ENCODE measurements at places on chromosomes 11 and 22.

DNA sequence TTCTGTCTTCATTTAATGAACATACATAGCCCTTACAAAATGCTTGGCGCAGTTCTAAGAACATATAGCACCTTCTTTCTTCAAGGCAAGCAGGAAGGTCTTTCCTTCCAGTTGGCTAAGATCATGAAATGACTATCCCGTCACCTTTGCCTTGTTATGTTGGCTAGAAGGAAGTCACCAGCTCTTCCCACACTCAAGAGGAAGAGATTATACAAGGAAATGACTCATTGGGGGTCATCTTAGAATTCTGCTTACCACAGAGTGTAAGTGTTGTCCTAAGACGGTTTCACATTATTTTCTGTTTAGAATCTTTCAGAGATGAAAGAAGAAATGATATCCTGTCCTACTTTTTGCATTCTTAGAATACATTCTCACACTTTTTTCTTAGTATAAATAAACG is 808.0 kb upstream of the LUZP2 start:
- DNase-seq = no peak

DNA sequence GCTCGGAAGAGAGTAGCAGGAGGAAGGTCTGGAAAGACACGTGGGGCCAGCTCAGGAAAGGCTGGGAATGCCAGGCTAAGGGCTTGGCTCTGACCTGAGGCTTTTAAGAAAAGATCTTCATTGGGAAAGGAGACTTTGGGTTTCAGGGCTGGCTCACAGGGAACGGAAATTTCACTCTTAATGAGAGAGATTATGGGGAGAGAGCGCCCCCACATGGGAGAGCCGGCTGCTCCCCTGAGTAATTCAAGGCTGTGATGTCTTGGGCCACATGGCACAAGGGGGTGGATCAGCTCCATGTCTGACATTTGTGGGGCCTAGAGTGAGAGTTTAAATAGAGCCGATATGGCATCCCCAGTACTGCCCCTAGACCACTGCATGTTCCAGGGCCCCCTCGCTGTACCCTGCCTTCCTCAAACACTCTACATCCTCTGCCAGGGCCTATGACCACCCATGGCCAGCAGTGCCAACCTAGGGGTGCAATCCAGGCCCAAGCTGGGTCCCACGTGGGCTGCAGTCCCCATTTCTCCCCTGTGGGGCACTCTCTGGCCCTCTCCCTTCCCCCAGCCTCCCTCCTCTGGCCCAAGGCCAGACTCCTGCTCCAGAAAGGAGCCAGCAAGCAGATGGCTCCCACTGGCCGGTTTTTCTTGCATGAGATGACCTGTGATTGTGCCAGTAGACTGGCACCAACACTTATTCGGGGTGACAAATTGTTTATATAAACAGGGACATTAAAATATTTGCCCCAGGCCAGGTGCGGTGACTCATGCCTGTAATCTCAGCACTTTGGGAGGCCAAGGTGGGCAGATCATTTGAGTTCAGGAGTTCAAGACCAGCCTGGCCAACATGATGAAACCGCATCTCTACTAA is 75.2 kb downstream of the ISX start:
- DNase-seq = no peak

GRCh38 chr11:34155057-34155756 is 49.8 kb downstream of the NAT10 start:
- DNase-seq = no peak

- no peak for DNase-seq
Measured at GRCh38 chr11:57345555-57346211, 7.5 kb downstream of the P2RX3 start.

GRCh38 chr11:122863704-122864326 is 18.7 kb upstream of the JHY start:
- peak; percentile 65 for DNase-seq

DNA sequence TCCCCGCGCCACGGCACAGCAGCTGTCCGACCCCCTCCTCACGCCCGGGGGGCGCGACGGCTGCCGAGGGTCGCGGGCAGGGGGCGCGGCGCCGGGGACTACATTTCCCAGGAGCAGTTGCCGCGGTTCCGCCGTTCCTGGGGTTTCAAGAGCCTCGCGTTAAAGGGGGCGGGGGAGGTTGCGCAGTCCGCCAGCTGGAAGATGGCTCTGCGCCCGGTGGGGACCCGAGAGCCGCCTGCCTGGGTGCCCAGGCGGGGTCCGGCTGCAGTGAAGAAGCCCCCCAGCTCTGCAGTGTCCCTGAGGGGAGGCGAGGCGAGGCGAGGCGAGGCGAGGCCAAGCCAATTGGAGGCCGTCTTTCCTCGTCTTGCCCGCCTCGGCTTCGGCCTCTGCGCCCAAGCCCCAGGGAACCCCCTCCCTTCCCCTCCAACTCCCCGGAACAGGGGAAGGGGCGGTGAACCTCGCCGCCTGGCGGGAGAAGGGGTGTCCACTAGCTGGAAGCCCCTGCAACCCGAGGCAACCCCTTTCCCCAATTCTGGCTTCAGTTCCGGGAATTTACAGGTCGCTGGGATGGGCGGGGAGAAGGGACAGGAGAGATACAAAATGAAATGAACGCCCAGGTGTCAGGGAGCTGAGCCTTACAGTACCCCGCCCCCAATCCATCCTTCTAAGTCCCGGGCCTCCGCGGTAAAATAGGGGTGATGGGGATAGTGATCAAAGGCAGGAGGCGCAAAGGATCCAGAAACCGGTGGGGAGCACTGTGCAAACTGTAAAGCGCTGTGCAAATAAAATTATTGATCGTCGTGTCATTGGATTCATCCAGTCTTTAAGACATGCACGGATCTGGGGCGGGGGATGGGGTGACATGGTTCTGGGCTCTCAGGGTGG is 5.2 kb upstream of the GCAT start:
- peak; percentile 42 for DNase-seq

GRCh38 chr11:132358573-132358953 is 988.1 kb downstream of the NTM start:
- DNase-seq = no peak

GRCh38 chr11:10686311-10686710 is 7.2 kb downstream of the IRAG1 start:
- no peak for DNase-seq

- no peak for DNase-seq
Measured at GRCh38 chr22:30087611-30088010, 7.3 kb downstream of the HORMAD2 start.

DNA sequence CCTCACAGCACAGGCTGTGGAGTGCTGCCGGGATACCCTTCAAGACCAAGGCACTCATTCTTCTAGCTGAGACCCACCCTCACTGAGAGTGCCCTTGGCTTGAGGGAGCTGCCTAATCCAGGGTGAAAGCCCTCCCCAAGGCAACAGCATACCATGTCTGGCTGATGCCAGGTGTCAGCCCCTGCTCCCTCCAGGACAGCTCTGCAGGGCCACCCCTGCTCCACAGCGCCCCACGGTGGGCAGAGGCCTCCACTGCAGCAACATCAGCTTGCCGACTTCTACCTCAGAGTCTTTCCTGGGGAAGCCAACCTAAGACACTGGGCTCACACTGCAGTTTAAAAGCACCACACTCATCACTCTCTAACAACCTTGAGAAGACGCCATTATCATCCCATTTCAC is 29.0 kb downstream of the TTLL1 start:
- no peak for DNase-seq

- DNase-seq = no peak
Measured at GRCh38 chr11:119683783-119684182, 45.2 kb downstream of the NECTIN1 start.

- DNase-seq = no peak
Measured at GRCh38 chr22:39723899-39724351, 153.4 kb downstream of the CACNA1I start.

DNA sequence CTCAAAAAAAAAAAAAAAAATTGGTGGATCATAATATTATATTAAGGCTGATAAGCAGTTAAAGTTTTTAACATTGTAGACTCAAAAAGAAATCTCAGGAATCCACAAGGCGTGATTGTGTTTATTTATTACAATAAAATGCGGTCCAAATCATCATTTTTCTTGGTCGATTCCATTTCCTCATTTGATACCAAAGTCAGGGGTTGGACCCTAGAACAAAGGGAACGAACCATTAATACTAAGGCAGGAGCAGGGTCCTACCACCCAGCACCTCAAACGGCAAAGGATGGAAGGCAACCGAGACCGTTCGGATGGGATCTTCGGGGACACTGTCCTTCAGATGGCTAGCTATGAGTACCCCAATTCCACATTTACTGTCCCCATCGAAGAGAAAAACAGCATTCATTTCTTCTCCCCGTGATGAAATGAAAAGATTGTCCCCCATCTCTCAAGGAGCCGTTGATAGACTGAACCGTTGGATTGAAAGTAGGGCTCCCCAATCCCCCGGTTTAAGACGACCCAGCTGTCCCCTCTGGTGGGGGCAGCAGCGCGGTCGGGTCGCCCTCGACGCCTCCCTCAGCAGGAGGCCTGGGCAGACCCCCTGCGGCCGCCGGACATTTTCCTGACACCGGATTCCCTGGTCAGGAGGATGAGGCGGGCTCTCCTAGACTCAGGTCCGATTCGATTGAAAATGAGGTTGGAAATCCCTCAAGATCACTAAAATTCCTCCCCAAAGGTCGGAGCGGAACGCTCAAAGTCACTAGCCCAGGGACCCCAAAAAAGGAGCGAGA is 607 bp downstream of the DMC1 start:
- no peak for DNase-seq

DNA sequence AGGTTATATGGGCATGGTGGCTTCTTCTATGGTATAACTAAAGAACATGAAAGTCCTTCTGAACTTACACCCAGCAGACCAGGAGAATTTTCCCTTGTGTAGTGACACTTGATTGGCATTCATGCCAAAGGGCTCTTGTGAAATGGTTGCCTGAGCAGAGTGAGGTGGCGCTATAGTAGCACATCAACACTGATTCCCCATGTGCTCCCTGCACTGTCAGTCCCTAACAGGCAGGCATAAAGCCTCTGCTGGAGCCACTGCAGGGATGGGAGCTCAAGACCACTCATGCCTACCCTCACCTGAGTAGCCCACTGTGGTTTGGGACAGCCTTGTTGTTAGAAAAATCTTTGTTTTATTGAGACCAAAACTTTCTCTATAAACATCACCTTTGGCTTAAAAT is 92.6 kb upstream of the LIN7C start:
- no peak for DNase-seq

All from caudate nucleus (tissue), 63 donors.